ENCODE measurements at places on chromosomes 3 and 15. TPM values are rescaled to one million over a fixed set of nuclear protein-coding genes. Genes with fewer than 3 reads are reported as not detected.

GRCh38 chr3:120192159-120192558 is 92.9 kb downstream of the GPR156 start:
- DNase-seq: no peak

- peak; percentile 88 for DNase-seq
These were observed 89.0 kb upstream of the STRIT1 start for GRCh38 chr3:155382396-155383042.

DNA sequence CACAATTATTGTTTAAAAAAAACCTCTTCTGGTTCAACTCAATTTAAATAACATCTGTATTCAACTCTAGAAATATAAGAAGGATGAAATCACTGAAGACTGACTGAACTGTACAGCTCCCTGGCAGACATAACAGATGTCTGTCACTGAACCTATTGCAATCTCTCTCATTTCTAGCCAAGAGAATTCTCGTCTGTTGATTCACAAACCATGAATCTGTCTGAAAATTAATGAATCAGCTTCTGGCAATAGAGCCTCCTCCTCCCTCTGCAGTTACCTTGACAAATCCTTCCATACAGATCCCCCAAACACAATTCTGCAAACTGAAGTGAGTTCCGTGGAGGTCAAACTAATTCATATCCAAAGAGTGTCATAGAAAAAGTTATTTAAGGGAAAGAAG is 561.4 kb downstream of the PYDC2 start:
- no peak for DNase-seq

DNA sequence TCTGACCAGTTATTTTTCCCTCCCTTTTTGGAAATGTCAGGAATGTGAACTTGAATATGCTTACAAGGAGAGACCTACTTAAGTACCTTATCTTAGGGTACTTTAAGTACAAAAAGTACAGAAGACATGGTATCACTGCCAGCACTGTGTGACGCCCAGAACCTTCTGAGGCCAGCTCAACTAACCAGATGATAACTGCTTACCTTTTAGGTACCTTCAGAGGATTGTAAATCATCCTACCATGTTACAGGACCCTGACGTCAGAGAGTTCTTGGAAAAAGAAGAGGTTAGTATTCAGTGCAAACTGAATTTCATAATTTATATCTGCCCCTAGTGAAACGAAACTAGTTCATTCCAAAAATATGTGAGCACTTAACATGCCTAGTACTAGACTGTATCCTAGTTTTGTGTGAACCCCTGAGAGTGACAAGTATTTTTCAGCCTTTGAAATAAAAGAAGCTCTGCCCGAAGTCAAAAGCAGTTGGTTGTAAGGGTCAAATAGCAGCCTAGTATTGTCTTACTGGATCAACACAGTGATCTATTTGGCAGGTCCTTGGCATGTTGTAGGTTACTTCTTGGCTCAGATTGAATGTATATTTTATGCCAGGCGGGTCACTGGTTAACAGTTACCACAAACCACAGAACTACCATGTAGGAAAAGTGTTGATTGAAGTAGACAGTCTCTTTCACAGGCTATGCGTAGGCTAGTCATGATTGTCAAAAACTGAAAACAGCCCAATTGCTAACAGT is 23.8 kb upstream of the SNX22 start:
- DNase-seq: no peak

Gene LRTM1
- not detected for total RNA-seq

DNA sequence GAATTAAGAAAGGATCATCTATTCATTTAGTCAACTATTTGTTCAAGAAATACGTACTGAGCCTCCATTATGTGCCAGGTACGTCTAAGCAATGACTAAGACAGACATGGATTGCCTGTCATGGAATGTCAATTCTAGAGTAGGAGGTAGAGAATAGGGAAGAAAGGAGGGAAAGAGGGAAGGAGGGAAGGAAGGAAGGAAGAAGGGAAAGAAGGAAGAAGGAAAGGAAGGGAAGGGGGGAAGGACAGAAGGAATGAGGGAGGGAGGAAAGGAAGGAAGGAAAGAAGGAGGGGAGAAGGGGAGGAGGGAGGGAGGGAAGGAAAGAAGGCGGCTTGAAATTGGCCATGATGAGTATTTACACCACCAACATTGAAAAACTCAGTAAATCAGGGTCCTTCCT is 39.3 kb upstream of the RFTN1 start:
- DNase-seq: no peak
